Subcutaneous adipose tissue (tissue), 4 donors: ENCODE measurements at places on chromosomes 5 and 9. TPM values are rescaled to one million over a fixed set of nuclear protein-coding genes. Genes with fewer than 3 reads are reported as not detected.

The NCBP1 gene
- total RNA-seq: 19.2 TPM

The BARX1 gene
- total RNA-seq: not detected

The GAPT gene
- 0.82 TPM for total RNA-seq

The CDH6 gene
- 6.8 TPM for total RNA-seq
